ENCODE measurements at places on chromosomes 3 and 15.

GRCh38 chr3:172673210-172673679 lies 37.6 kb downstream of the NCEH1 start:
- peak; percentile 75 for DNase-seq

GRCh38 chr3:184227481-184227935 lies 1.9 kb upstream of the VWA5B2 start:
- DNase-seq: peak; percentile 65

DNA sequence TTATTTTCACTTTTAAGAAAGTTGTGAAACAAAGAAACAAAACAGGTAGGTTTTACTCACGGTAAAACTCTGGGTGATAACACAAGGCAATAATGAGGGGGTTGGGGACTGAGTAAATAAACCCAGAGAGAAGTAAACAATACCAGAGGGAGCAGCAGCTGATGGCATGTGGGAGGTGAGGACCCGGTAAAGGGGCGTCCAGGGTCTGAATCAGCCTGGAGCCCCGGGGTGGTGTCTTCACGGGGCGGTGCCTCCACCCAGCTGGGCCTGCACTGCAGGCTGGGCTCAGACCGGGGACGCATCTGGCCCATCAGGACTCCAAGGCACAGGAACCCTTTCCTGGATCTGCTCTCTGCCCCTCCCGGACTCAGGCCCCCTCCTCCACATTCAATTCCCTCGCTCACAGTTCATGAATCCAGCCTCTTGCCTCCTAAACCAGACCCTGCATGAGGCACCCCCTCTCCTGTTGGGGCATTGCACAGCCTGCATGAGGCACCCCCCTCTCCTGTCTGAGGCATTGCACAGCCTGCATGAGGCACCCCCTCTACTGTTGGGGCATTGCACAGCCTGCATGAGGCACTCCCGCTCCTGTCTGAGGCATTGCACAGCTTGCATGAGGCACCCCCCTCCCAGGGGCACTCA lies 73.9 kb upstream of the MFGE8 start:
- no peak for DNase-seq

GRCh38 chr3:115226844-115227445 lies 79.9 kb upstream of the ZBTB20 start:
- no peak for DNase-seq

DNA sequence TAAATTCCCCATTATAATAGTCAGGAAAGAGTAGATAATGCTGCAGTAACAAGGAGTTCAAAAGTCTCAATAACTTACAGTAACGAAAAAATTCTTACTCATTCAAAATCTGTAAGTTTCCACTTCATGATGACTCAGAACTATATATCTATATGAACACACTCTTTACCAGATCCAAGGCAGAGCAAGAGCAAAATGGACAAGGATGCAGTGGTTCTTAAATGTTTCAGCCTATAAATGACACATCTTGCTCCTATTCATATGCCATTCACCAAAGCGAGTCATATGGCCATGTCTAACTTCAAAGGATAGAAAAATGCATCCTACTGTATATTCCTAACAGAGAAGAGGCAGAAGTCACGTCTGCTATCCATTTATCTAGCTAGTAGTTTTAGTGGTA lies 787.7 kb downstream of the NAALADL2 start:
- no peak for DNase-seq

GRCh38 chr3:25272090-25272489 lies 156.0 kb upstream of the RARB start:
- no peak for DNase-seq

DNA sequence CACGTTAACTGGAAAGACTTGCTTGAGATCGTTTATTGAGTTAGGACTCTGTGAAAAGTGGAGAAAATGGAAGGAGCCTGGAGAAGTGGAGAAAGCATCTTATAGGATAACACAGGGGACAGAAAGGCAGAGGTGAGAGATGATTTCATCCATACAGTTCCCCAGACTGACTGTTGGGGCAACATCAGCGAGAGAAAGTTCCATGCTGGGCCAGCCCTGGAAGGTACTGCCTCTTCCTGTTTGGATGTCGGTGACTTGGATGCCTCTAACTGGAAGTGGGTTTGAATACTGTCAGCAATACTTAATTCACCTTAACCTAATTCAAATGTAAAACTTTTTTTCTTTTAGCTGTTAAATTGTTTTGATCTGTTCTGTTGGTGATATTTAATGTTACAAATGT lies 32.3 kb downstream of the ATP13A5 start:
- DNase-seq: no peak

DNA sequence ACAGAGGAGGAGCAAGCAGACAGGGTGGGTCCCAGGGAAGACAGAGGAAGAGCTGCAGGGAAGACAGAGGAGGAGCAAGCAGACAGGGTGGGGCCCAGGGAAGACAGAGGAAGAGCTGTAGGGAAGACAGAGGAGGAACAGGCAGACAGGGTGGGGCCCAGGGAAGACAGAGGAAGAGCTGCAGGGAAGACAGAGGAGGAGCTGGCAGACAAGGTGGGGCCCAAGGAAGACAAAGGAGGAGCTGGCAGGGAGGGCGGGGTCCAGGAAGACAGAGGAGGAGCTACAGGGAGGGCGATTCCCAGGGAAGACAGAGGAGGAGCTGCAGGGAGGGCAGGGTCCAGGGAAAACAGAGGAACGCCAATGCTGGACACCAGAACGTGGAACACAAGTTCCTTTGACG lies 66.5 kb downstream of the PLXNA1 start:
- no peak for DNase-seq

- DNase-seq: no peak
Measured at GRCh38 chr3:149678351-149678950, 20.6 kb upstream of the WWTR1 start.

DNA sequence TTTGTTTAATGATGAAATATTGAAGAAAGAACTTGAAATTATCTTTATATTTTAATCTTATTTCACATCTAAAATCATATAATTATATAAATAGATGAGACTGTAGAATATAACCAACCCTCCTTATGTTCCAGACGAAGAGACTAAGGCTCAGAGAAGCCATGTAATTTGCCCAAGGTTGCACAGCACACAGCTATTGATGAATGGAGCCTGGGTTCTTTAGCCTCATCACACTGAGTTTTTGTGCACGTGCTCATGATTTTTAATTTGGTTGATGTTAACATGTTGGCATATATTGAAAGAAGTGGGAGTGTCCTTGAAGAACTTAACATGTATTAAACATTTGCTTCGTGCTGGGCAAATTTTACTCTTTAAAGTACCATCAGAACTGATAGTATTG lies 151.6 kb downstream of the FNDC3B start:
- DNase-seq: no peak

GRCh38 chr3:185912512-185912911 lies 25.3 kb downstream of the TRA2B start:
- no peak for DNase-seq

DNA sequence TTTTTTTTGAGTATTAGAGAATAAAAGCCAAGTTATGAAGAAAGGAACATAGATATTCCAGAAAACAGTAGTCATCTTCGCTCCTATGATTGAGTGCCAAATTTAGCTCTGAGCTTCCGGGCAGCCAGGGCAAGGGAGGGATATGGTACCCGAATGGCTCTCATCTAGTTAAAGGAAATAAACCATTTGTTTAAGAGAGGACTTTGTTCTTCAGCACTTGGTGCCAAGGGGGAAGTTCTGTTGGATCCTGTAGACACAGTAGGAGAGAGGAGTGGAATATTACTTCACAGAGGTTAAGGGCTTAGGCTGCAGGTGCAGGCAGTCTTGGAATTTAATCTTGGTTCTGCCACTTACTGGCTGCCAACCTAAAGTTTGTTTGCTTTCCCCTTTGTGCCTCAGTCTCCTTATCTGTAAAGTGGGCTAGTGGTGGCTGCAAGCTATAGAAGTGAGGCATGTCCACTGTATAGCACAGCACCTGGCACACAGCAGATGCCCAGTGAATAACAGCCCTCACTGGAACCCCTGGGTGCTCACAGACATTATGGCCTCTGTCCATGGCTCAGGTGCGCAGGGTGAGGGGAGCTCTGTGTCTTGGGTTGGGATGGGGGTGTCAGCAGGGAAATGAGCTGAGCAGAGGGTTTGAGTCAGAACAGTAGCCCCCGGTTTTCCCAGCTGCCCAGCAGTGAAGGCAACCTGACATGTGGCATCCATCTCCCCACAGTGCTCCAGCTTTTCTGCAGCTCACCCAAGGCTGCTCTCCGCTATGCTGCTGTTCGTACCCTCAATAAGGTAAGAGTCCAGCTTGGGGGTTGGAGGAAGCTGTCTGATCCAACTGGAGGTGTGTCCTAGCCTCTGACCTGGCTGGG lies 10.4 kb downstream of the COPG1 start:
- no peak for DNase-seq

- DNase-seq: no peak
Measured at GRCh38 chr15:101123222-101123910, 128.5 kb downstream of the CHSY1 start.

DNA sequence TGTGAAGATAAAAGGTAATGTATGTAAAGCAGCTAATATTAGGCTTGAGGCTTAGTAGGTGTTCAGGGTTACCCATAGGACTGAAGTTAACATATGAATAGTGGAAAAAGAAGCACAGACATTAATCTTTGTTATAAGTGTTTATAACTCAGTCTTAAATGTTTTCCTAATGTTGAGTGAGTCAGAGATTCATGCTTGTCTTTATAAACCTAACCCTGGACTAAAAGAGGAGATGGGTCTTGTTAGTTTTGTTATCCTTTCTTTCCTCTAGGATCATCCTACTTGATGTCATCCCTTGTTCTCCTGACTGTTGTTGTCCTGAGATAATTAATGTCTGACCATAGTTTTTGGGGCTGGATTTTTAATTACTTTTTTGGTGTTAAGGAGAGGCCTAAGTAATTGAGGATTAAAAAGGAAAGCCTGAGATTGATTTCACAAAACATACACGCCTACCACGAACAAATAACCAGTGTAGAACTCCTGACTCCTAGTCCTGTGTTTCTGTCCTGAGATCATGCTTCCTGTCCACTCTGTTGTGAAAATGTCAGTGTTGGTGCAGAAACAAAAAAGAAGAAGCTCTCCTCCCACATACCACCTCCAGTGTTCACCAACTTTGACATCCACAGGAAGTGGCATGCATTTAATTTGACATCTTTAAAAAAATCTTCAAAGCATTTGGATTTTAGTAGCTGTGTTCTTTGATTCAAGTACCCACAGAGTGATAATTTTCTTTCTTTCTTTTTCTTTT lies 8.4 kb downstream of the MITF start:
- DNase-seq: no peak

GRCh38 chr3:119637679-119638477 lies 22.5 kb downstream of the POPDC2 start:
- DNase-seq: no peak

DNA sequence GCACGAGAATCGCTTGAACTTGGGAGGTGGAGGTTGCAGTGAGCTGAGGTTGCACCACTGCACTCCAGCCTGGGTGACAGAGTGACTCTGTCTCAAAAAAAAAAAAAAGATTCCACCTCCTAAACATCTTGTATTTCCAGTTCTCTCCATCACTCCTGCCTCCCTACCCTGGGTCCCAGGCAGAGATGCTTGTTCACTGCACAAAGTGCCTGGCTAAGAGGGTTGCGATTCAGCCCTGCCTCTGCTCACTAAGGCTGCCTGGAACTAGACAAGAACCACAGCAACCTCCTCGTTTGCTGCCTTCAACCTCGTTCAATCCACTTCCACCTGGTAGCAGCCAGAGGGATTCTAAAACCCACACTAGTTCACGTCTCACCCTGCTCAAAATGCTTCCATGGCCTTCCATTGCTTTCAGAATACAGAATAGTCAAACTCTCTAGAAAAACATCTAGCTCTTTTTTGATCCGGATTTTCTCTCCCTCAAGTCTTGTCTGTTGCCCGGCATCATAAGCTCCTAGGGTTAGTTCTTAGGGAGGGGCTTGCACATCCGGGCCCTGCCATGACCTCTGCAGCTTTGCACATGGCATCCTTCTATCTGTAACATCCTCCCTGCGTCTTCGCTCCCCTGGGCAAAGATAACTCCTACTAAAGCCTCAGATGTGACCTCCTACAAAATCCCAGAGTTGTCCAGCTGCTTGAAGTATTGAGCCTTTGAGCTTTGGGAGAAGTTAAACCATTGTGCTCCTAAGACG lies 1.0 kb upstream of the MCM2 start:
- DNase-seq: peak; percentile 78

DNA sequence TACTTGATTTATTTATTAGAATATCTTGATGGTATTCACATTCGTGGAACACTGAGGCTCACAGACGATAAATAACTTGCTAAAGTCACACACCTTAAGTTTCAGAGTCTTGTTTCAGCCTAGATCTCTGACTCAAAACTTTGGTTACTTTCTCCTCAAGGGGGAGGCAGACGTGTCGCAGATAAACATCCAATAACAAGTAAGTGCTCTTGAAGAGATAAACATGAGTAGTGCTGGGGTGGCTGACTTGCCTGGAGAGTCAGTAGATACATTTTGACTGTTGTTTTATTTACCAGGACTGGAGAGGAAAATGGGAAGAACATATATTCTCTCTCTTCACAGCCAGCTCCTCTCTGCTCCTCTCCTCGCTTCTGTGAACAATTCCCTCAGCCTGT lies 31.3 kb downstream of the FBXO45 start:
- DNase-seq: no peak

- DNase-seq: no peak
Measured at GRCh38 chr3:184610245-184610871, 48.8 kb downstream of the EPHB3 start.

- DNase-seq: no peak
Measured at GRCh38 chr3:133921592-133921991, 25.9 kb upstream of the RAB6B start.

- DNase-seq: no peak
Measured at GRCh38 chr3:122661633-122662032, 19.0 kb upstream of the PARP14 start.

GRCh38 chr15:63522225-63522578 lies 17.8 kb downstream of the USP3 start:
- no peak for DNase-seq

DNA sequence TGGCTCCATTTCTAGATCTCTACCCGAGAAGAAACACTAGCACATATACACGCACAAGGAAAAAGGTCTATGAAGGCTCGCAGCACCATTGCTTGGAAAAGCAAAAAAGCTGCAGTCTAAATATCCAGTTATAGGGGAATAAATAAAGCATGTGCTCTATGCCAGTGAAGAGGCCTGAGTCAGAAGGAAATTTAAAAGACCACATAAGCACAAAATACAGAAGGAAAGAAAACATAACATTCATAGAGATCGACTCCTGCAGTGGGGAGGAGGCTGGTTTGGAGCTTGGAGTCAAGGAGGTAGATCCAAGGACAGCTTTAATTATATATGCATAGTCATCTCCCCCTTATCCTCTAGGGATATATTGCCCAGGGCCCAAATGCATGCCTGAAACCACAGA lies 114.4 kb downstream of the PDZRN3 start:
- DNase-seq: no peak

- DNase-seq: no peak
Measured at GRCh38 chr15:75666823-75667501, 19.2 kb downstream of the SNX33 start.

DNA sequence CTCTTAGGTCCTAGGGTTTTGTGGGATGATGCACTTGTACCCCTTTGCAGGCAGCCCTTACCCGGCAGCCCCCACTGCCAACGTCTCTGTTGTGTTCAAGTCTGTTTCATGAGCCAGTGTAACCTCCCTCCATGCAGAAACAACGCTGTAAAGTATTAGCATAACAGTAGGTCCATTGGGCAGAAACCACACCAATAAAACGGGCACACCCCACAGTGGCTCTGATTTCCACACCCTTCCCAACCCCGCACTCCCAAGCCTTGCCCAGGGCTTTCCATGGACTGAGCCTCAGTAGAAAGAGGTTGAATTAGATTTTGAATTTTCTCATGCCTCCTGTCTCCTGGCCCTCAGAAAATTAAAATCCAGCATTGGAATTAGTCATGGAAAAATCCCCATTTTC lies 124.5 kb downstream of the CACNA1D start:
- DNase-seq: no peak

- no peak for DNase-seq
Measured at GRCh38 chr3:79587150-79587549, 180.6 kb downstream of the ROBO1 start.
